Spinal cord (tissue), 10 donors: ENCODE measurements at places on chromosomes 1 and 21.

DNA sequence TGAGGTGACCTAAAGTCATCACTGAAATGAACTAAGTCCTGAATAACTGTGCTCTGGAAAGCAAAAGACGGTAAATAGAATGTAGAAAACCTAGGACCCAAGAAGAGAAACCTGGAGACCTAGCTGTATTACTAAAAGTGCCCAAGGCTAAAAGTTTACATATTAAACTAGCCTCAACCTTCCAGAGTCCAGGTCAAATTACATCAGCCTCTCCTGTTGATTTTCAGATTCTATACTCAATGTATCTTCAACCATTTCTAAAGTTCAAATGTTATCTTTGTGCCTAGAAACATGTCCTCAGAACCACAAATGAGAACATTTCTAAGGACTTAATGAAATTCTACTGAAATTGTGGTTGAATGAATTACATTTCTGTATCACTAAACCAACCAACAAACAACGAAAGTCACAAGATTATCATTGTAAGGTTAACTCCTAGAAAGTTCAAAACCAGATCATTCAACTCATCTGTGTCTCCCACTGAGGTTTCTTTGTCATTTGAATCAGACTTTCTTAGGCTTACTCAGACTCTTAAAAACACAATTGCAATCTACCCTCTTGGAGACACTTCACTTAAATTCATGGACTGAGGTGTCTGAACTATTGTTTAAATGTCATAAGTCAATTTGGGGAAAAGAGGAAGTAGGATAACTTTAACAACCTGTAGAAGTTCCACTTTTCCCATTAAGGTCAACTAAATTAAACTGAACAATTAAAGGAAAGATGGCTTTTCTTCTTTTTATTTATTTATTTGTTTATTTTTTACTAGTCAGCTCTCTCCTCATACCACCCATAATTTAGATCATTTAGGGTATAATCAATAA lies 207.7 kb downstream of the BARHL2 start:
- no peak overlapping the region for H3K27ac ChIP-seq
- no peaks in the 10 kb centered on the region for H3K27me3 ChIP-seq
- H3K4me1 ChIP-seq, result no peaks in the 10 kb centered on the region
- H3K4me3 ChIP-seq, result no peak overlapping the region
- no peaks in the 10 kb centered on the region for H3K36me3 ChIP-seq

- H3K36me3 ChIP-seq, result peaks cover 5% of the 10 kb centered on the region
- no peak overlapping the region for H3K27ac ChIP-seq
- H3K4me1 ChIP-seq, result peaks cover 6% of the 10 kb centered on the region
- H3K27me3 ChIP-seq, result no peaks in the 10 kb centered on the region
- DNase-seq, result no peak
These were observed 70.6 kb downstream of the ALPL start for GRCh38 chr1:21579791-21580190.

DNA sequence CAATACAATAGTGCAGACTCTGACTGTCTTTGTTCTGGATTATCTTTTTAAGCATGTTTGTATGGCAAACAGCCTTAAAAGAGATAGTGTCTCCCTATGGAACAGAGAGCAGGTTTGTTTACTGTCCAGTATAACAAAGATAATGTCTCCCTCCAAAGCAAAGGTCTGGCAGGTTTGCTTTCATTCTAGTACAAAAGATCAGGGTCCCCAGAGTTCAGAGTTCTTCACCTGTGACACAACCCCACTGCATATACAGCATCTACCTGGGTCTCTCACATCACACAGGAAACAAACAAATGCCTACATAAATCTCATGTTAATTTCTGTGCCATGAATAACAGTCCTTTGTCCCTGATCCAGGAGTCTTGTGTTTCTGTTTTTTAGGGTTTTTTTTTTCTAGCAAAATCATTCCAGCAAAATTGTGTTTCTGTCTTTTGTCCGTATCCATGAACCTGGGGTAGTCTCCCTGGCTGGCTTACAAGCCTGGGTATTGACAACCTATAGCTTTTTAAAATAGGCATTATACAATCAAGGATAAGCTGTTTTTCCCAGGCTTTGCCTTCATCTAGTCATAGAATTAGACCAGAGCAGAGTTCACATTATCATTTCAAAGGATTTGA lies 89.4 kb upstream of the PTBP2 start:
- DNase-seq, result no peak
- H3K27me3 ChIP-seq, result no peaks in the 10 kb centered on the region
- H3K4me3 ChIP-seq, result no peak overlapping the region
- H3K4me1 ChIP-seq, result no peaks in the 10 kb centered on the region
- no peaks in the 10 kb centered on the region for H3K36me3 ChIP-seq

- DNase-seq, result no peak
- no peak overlapping the region for H3K27ac ChIP-seq
- no peak overlapping the region for H3K4me3 ChIP-seq
- peaks cover 8% of the 10 kb centered on the region for H3K4me1 ChIP-seq
These were observed 4.7 kb downstream of the RAB29 start for GRCh38 chr1:205770618-205771017.

DNA sequence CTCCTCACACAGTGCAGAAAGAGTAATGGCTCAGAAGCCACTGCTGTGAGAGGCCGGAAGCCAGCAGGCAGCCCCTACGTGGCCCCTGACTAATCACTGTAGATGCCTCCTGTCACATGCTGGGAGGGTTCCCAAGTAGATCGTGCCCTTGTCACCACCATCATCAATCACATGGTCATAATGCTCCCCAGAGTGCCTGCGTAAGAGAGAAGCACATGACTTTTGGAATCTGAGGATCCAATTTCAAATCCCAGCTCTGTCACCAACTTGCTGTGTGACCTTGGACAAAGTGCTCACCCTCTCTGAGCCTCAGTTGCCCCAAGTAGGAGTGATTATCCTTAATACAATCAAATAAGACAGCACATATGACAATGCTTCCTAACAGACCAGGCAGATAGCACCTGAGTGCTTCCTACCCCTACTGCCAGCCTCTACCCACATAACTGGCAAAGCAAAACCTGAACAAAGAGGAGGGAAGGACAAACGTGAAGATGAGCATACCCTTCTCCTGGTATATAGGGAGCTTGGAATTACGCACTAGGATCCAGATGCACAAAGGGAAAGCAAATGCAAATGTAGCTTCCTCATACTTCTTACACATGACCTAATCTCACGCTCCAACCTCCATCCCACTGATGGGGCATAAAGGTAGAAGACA lies 65.7 kb downstream of the SDC3 start:
- H3K4me3 ChIP-seq, result no peak overlapping the region
- no peak overlapping the region for H3K27ac ChIP-seq
- no peaks in the 10 kb centered on the region for H3K36me3 ChIP-seq
- peak; percentile 37 for DNase-seq
- no peaks in the 10 kb centered on the region for H3K27me3 ChIP-seq

DNA sequence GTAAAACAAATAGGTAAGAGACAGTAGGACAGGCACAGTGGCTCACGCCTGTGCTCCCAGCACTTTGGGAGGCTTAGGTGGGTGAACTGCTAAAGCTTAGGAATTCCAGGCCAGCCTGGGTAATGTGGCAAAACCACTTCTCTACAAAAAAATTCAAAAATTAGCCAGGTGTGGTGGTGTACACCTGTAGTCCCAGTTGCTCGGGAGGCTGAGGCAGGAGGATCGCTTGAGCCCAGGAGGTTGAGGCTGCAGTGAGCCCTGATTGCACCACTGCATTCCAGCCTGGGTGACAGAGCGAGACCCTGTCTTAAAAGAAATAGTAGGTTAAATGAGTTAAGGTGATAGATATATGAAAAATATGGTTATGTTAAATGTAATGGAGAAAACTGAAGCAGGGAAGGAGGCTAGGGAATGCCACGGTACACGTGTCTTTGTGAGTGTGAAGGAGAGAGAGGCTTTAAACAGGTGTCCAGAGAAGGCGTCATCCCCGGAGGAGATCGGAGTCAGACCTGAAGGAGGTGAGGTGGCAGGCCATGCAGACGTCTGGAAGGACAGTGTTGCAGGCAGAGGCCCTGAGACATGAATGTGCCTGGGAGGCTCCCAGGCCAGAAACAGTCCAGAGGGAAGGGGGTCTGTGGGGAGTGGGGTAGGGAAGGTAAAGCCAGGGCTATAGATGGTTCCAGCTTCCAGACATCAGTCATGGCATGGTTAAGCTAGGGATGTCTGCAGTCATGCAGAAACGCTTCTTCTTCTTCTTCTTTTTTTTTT lies 7.2 kb upstream of the RIPPLY3 start:
- H3K27ac ChIP-seq, result no peak overlapping the region
- H3K27me3 ChIP-seq, result no peaks in the 10 kb centered on the region
- DNase-seq, result no peak
- peaks cover 3% of the 10 kb centered on the region for H3K4me1 ChIP-seq

DNA sequence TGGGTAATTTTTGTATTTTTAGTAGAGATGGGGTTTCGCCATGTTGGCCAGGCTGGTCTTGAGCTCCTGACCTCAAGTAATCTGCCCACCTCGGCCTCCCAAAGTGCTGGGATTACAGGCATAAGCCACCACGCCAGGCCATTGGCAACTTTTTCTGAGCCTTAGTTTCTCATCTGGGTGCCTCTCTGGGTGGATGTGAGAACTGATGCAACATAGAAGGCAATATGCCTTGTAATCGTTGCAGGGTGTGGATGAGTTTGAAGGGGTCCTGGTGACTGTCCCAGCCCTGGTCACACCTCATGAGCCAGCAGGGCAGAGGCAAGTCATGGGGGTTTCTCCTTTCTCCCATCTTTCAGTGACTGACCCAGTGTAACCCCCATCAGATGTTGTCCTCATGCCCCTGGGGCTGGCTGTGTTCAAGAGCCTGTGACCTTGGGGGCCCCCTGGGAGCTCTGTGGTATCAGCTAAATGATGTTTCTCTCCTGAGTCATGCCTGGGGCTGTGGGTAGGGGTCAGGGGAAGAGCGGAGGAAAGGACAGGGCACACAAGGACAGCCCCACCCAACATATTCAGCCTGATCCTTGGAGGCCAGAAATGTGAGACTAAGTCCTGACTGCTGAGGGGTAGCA lies 3.6 kb downstream of the COL9A2 start:
- DNase-seq, result no peak
- H3K27me3 ChIP-seq, result peaks cover 28% of the 10 kb centered on the region
- H3K27ac ChIP-seq, result no peak overlapping the region
- peaks cover 86% of the 10 kb centered on the region for H3K4me1 ChIP-seq

DNA sequence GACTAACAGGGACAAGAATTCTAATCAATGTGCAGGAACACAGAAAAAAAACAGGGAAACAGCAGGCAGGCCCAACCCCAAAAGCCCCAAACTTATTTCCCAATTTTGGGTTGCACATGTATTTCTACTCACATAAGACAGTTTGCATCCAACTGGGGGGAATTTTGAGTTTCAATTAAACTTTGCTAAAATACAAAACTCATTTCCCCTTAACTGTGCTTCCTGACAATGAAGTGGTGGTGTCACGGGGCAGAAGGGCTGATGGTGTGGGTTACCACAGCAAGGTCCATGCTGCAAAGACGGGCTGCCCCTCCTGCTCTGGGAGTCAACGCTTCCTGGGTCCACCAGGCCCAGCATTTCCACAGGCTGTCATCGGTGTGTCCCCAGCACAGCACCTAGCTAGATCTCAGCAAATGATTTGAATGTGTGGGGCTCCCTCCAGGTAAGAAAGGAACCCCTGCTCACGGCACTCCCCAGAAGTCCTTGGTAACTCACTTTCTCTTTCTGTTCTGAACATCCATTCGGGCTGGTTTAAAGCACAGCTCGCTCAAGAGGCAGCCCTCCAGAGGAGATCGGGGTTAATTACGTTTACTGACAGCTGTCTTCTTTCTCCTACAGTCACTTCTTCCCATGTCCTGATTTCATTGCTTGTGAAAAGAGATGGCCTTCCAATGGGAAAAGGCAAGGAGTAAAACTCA lies 27.4 kb downstream of the HIVEP3 start:
- H3K4me3 ChIP-seq, result no peak overlapping the region
- no peaks in the 10 kb centered on the region for H3K36me3 ChIP-seq
- H3K27me3 ChIP-seq, result no peaks in the 10 kb centered on the region
- no peak overlapping the region for H3K27ac ChIP-seq
- DNase-seq, result peak; percentile 15

GRCh38 chr1:55311057-55311641 lies 96.0 kb upstream of the USP24 start:
- H3K4me3 ChIP-seq, result no peak overlapping the region
- no peaks in the 10 kb centered on the region for H3K27me3 ChIP-seq
- no peaks in the 10 kb centered on the region for H3K4me1 ChIP-seq
- H3K36me3 ChIP-seq, result no peaks in the 10 kb centered on the region
- DNase-seq, result peak; percentile 46

DNA sequence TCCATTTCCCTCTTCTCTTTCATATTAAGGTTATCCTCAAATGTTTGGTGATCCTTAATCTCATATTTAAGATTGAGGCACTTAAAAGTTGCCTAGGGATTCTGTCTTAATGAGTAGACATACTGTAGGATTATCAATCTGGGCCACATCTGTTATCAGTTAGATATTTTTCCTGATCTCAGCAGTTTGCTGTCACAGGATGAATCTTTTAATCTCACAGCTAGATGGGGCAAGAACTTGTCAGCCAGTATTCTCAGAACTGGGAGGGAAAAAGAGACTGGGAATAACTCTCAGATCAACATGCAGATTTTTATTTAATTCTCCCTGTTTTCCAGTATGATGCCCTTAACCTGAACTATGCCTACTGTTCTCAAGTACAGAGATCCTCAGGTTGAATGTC lies 14.0 kb downstream of the ZNF644 start:
- H3K36me3 ChIP-seq, result no peaks in the 10 kb centered on the region
- H3K27ac ChIP-seq, result no peak overlapping the region
- no peaks in the 10 kb centered on the region for H3K27me3 ChIP-seq
- H3K4me3 ChIP-seq, result no peak overlapping the region
- H3K4me1 ChIP-seq, result no peaks in the 10 kb centered on the region
- DNase-seq, result no peak

- no peak for DNase-seq
- H3K4me3 ChIP-seq, result no peak overlapping the region
- H3K36me3 ChIP-seq, result no peaks in the 10 kb centered on the region
These were observed 1.8 kb downstream of the C2CD4D start for GRCh38 chr1:151837884-151838221.

DNA sequence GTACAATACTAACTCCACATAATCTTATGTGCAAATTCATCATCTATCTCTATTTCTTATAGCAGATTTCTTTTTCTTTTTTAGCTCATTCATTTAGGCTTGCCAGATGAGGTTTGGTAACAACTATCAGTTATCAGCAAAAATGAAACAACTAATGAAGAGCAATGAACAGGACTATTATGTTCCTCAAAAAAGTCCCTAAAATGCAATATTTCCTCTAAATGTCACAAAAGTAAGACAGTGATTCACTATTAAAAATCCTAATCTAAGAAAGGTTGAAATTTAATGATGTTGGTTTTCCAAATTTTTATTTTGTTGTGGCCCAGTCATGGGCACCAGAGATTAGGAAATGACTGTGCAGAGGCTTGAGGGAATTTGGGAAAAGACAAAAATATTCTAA lies 135.3 kb downstream of the PPIAL4G start:
- H3K36me3 ChIP-seq, result no peaks in the 10 kb centered on the region
- no peak for DNase-seq
- no peak overlapping the region for H3K4me3 ChIP-seq
- H3K27ac ChIP-seq, result no peak overlapping the region

DNA sequence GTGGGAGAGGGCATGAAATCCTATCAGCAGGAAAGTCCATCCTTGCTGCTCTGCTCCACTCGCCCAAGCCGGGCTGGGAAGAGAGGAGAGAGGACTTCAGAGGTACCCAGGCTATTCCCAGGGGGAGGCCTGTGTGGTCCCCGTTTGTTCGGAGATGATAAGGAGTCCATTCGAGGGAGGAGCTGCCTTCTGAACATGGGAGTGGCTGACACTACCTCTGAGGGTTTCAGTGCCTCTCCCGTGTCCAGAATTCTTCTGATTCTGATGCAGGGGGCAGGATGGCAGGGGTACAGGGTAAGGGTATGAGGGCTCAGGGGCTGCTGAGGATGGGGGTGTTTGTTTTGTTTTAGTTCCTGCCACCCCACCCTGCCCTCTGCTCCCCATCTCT lies 40.4 kb downstream of the BACE2 start:
- no peak overlapping the region for H3K27ac ChIP-seq
- H3K36me3 ChIP-seq, result no peaks in the 10 kb centered on the region
- H3K27me3 ChIP-seq, result no peaks in the 10 kb centered on the region
- no peak for DNase-seq
